ENCODE measurements at places on chromosomes 12 and 14. TPM values are rescaled to one million over a fixed set of nuclear protein-coding genes. Genes with fewer than 3 reads are reported as not detected.

Gene PAX9
- not detected for total RNA-seq

Gene ARMH4
- total RNA-seq = not detected

Gene RASSF9
- not detected for total RNA-seq

Gene TEX22
- 4.7 TPM for total RNA-seq

Gene HOXC4
- not detected for total RNA-seq

Gene DDN
- not detected for total RNA-seq

Gene CLEC4A
- 2.1 TPM for total RNA-seq

Gene PDE3A
- not detected for total RNA-seq

Gene IL31
- not detected for total RNA-seq

Gene KICS2
- total RNA-seq = 21.2 TPM

DNA sequence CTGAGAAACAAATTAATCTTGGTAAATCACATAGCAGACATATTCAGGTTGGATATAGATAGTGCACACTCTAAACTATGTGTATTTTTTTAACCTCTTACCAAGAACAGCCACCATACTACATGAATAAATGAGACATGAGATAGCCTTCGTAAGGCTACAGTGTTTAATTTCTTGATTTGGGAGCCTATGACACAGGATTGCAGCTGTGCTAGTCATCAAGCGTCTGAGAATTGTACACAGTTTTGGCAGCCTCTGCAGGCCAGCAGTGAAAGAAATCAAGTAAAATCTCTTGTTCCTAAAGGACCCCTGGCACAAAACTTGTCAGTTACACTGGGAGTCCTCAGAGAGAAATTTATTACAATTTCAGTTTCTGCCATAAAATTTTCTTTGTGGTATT, 236.1 kb downstream of the C12orf50 start:
- no peak overlapping the region for H3K4me3 ChIP-seq
- no peaks in the 10 kb centered on the region for H3K27me3 ChIP-seq
- H3K36me3 ChIP-seq = no peaks in the 10 kb centered on the region
- H3K27ac ChIP-seq = no peak overlapping the region

DNA sequence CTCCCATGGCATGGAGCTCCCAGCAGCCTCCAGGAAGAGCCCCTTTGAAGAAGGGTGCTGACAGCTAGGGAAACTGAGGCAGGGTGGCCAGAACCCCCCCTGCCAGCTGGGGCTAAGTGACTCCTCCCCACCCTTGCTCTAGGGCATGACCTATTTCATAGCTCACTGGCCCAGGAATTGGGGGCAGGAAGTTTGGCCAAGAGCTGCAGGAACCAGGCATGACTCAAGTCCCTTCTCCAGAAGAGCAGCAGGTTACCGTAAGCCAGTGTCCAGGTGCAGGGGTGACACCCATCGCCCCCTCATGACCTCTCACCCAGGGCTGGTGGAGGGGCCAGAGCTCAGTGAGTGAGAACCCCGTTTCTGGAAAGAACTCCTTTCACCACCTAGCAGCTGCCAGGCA, 1.9 kb downstream of the RASAL1 start:
- H3K4me3 ChIP-seq = no peak overlapping the region
- H3K27me3 ChIP-seq = no peaks in the 10 kb centered on the region
- no peak for DNase-seq
- H3K4me1 ChIP-seq = peaks cover 20% of the 10 kb centered on the region
- H3K36me3 ChIP-seq = no peaks in the 10 kb centered on the region

- no peak overlapping the region for H3K27ac ChIP-seq
- H3K4me1 ChIP-seq = no peaks in the 10 kb centered on the region
- H3K4me3 ChIP-seq = no peak overlapping the region
These were observed 24.0 kb downstream of the ARG2 start for GRCh38 chr14:67643713-67644112.

GRCh38 chr12:104702565-104703139, 245.9 kb downstream of the CHST11 start:
- no peak overlapping the region for H3K27ac ChIP-seq
- no peaks in the 10 kb centered on the region for H3K27me3 ChIP-seq
- H3K4me3 ChIP-seq = no peak overlapping the region
- no peaks in the 10 kb centered on the region for H3K4me1 ChIP-seq
- DNase-seq = no peak
- H3K36me3 ChIP-seq = peaks cover 5% of the 10 kb centered on the region

DNA sequence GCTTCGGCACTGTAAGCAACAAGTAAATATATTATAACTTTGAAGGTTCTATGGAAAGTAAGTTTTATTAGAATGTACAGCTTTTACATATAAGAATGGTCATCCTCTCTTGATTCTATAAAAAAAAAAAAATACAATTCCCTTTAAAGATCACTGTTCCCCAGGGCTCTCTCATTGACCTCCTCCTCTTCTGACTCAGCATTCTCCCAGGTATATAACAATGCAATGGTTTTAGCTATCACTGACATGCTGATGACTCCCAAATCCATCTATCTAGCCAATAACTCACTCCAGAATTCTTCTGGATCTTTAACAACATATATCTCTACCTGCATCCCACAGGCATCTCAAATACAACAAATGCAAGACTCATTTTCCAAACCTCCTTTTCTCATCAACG, 62.7 kb downstream of the EEA1 start:
- no peaks in the 10 kb centered on the region for H3K27me3 ChIP-seq
- no peak for DNase-seq
- H3K4me3 ChIP-seq = no peak overlapping the region
- no peaks in the 10 kb centered on the region for H3K4me1 ChIP-seq
- H3K27ac ChIP-seq = no peak overlapping the region

DNA sequence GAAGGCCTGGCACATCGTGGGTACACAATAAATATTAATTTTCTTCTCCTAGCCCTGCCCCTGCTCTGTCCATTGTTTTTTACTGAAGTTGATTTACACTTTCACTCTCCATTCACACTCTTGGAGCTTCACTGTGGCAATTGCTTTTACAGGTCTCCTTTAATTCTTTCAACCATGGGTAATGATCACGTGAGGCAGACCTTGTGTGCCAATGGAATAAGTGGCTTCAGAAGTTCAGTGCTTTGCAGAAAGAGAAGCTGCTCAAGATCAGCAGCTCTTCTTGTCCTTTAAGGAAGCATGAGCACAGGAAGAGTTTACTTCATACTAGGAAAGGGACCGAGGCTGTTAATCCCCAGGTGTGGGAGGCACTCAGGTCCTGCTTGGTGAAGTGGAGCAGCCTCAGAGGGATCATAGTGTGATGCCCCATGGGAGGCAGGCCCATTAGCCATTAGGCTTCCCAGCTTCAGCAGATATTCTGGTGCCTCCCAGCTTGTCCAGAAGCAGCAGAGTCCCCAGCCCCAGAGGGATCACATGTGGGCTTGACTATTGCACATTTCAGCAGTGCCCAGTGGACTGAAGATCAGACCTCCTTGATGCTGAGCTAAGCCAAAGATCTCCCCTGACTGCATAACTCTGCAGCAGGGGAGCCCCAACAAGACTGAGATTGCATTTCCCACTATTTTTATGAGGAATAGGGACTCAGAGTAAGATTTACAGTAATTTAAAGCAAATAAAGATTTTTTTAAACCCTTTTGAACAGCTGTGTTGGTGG, 5.0 kb upstream of the SLC35F4 start:
- H3K27me3 ChIP-seq = no peaks in the 10 kb centered on the region
- no peaks in the 10 kb centered on the region for H3K36me3 ChIP-seq
- H3K4me3 ChIP-seq = no peak overlapping the region
- no peaks in the 10 kb centered on the region for H3K4me1 ChIP-seq
- DNase-seq = no peak
- no peak overlapping the region for H3K27ac ChIP-seq

DNA sequence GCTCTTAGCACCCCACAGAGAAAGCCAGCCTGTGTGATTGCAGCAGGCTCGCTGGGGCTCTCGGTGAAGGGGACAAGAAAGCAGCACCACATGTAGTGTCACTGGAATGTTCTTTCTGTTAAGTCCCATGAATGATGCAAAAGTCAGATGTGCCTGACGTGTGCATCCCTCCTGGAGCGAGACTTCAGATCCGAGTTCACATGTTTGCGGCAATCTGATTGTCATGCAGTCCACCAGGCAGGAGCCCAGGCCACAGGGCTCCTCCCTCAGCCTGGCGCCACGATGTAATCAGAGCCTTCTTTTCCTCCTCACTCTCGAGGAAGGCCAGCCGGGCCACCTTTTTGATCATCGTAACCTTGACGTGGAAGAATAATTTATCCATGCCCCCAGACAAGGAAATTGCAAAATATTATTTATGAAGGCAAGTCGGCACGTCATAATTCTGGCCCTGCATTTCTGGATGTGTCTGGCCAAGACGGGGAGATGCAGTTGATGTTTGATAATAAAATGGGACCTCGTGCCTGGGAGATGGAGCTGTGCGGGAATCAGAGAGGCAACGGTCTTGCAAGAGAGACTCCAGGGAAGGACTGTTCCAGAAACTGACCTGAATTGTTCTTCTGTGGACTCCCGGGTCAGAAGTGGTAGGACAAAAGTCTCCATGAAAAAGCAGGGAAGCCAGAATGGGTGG, 214.6 kb downstream of the PHETA1 start:
- no peaks in the 10 kb centered on the region for H3K4me1 ChIP-seq
- H3K4me3 ChIP-seq = no peak overlapping the region

DNA sequence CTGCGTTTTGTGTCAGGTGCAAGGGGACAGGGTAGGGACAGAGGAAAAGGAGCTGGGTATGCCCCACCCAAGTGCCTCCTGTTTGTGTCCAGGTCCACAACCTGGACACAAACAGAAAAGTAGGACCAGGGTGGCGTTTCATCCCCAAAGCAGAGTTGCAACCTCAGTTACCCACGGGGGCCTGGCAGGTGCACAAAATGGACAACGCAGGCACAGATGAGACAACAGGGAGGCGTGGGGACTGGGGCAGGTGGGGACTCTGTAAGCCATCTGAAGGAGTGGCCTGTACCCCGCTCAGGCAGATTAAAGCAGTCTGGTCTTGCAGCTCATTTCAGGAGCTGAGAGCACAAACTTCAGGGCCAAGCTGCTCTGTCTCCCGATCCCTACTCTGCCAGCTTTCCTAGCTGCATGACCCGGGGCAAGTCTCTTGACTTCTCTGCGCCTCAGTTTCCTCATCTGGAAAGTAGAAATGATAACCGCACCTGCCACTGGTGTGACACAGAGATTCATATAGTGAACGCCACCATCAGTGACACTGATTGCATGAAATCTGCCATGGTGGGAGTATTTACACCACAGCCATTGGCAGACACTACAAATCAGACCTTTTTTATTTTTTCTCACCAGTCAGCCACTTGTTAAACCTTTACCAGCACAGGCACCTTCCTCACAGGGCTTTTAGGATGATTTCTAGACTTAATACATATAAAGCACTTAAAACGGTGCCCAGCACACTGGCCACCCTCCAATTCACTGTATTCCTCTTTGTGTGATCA, 123.0 kb downstream of the PHETA1 start:
- no peaks in the 10 kb centered on the region for H3K27me3 ChIP-seq
- H3K4me1 ChIP-seq = no peaks in the 10 kb centered on the region
- H3K36me3 ChIP-seq = no peaks in the 10 kb centered on the region

- DNase-seq = peak; percentile 14
- no peak overlapping the region for H3K27ac ChIP-seq
- no peaks in the 10 kb centered on the region for H3K36me3 ChIP-seq
- no peaks in the 10 kb centered on the region for H3K27me3 ChIP-seq
- peaks cover 15% of the 10 kb centered on the region for H3K4me1 ChIP-seq
These were observed 56.2 kb upstream of the NID2 start for GRCh38 chr14:52124791-52125684.

DNA sequence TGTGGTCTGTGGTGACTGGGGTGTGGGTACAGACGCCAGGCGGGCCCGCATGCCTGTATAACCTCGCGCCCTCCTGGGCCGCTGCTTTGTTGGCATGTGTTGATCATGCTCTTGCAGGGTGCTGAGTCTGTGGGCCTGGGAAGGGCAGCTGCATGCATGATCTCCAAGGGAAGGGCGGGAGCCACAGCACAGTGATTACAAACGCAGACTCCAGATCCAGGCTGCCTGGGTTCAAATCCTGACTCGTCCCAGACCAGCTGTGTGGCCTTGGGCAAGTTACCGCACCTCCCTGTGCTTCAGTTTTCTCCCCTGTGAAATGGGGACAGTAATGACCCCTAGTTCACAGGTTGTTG, 24.0 kb downstream of the ADGRD1 start:
- H3K27ac ChIP-seq = no peak overlapping the region
- H3K36me3 ChIP-seq = no peaks in the 10 kb centered on the region
- H3K4me3 ChIP-seq = no peak overlapping the region
- H3K27me3 ChIP-seq = no peaks in the 10 kb centered on the region
- no peaks in the 10 kb centered on the region for H3K4me1 ChIP-seq
- DNase-seq = no peak

GRCh38 chr14:95577870-95578269, 43.0 kb downstream of the GLRX5 start:
- DNase-seq = no peak
- no peaks in the 10 kb centered on the region for H3K27me3 ChIP-seq
- H3K27ac ChIP-seq = no peak overlapping the region

DNA sequence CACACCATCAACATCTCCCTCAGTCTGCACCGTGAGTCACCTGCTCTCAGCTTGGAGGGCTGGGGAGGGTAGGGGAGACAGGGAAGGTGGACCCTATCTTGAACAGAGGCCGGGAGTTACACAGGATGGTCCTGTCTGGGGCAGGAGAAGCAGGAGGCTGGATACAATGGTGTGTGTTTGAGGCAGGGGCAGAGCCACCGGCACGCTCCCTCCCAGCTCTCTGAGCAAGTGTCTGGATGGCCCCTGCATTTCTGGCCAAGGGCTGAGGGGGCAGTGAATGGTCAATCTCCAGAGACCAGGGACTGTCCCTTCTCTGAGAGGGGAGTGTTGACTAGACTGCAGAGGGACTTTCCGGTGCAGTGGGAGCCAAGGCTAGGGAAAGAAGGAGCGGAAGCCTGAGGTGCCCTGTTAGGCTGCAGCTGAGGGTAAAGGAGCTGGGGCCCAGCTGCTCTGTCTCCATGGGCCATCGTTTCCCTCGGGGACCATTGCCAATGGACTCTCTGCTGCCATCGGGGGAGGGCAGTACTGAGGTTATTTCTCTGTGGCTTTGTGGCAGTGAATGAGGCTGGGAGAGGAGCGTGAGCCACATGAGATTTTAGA, 1.9 kb downstream of the LRP1-AS start:
- no peaks in the 10 kb centered on the region for H3K36me3 ChIP-seq
- H3K4me3 ChIP-seq = no peak overlapping the region
- H3K27me3 ChIP-seq = no peaks in the 10 kb centered on the region

DNA sequence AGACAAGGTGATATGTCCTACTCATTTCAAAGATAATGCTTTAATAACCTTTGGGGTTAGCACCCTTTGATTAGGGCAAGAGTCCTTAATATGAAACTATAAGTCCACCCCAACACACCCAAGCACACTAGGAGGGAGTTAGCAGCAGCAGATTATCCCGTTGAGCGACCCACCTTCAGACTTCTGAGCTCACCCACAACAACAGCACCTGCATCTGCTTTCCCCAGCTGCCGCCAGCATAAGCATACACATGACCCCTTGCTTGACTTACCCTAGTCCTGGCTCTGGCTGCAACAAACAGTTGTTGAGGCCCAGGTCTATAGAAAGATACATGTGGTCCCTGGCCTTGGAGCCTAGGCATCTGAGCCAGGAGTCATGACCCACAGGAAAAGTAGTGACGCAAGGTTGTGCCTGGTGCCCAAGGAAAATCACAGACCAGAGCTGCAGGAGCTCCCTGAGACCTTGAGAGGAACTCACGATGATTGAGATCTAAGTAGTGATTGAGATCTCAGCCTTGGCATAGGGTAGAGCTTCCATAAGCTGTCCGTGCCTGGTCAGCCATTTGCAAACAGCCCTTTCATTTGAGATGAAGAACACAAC, 19.0 kb downstream of the ZDHHC22 start:
- no peak overlapping the region for H3K4me3 ChIP-seq
- no peaks in the 10 kb centered on the region for H3K27me3 ChIP-seq
- H3K36me3 ChIP-seq = no peaks in the 10 kb centered on the region
- H3K4me1 ChIP-seq = peaks cover 61% of the 10 kb centered on the region
- peak overlapping the region; percentile 71 for H3K27ac ChIP-seq

GRCh38 chr12:121620333-121620891, 5.9 kb upstream of the ORAI1 start:
- peaks cover 7% of the 10 kb centered on the region for H3K4me1 ChIP-seq
- H3K27ac ChIP-seq = no peak overlapping the region
- no peaks in the 10 kb centered on the region for H3K36me3 ChIP-seq
- no peak for DNase-seq

- no peaks in the 10 kb centered on the region for H3K36me3 ChIP-seq
These were observed 67.3 kb upstream of the FUT8 start for GRCh38 chr14:65345266-65345665.

Data from CD4-positive, alpha-beta memory T cell (primary cell).